Thymus (tissue), 14 donors: ENCODE measurements at places on chromosomes 16 and 17. TPM values are rescaled to one million over a fixed set of nuclear protein-coding genes. Genes with fewer than 3 reads are reported as not detected.

- H3K36me3 ChIP-seq = no peaks in the 10 kb centered on the region
- no peak overlapping the region for H3K27ac ChIP-seq
- no peaks in the 10 kb centered on the region for H3K4me1 ChIP-seq
- H3K4me3 ChIP-seq = no peak overlapping the region
- no peaks in the 10 kb centered on the region for H3K27me3 ChIP-seq
- no peak for DNase-seq
These were observed 191.8 kb downstream of the SNX29 start for GRCh38 chr16:12168074-12169000.

DNA sequence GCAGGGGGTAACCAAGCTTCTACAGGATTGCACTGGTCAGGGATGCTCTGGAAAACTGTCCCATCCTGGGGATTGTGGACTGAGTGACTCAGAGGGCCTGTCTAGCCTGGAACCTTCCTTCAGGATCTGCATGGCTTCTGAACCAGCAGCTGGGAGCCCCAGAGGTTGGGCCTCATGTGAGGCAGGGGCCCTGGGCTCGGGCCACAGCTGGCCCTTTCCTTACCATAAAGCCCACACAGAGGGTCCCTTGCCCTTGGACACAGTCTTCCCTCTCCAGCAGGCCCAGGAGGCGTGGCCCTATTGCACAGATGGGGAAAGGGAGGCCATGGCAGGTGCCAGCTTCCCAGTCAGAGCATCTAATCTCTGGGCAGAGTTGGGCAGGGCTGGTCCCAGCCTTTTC is 30.5 kb downstream of the ADCY7 start:
- H3K4me3 ChIP-seq = no peak overlapping the region
- no peak overlapping the region for H3K27ac ChIP-seq
- no peak for DNase-seq
- no peaks in the 10 kb centered on the region for H3K27me3 ChIP-seq
- peaks cover 66% of the 10 kb centered on the region for H3K36me3 ChIP-seq

DNA sequence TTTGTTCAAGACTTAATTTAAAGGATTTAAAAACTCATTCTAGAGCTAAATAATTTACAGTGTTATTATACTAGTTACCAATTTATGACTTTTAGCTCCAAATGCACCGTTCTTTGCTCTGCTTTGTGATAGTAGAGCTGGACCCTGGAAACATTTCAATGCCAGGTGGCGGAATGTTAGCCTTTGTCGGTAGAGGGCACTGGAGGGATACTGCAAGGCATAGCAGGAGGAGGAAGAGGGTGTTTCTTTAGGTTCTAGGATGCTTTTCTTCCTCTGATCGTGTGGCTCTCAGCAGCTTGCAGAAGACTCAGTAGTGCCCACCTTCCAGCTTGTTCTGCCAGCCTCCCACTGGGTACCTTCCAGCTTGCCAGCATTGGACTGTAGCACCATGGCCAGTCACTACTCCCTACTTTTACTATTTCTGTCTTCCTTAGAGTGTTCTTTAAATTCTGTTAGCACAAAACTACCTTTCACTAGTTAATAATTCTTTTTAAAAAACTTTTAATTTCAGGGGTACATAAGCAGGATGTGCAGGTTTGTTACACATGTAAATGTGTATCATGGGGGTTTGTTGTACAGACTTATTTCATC is 325.3 kb downstream of the UTP18 start:
- H3K4me3 ChIP-seq = no peak overlapping the region
- no peaks in the 10 kb centered on the region for H3K27me3 ChIP-seq
- H3K4me1 ChIP-seq = no peaks in the 10 kb centered on the region
- no peak for DNase-seq
- no peaks in the 10 kb centered on the region for H3K36me3 ChIP-seq
- H3K27ac ChIP-seq = no peak overlapping the region

DNA sequence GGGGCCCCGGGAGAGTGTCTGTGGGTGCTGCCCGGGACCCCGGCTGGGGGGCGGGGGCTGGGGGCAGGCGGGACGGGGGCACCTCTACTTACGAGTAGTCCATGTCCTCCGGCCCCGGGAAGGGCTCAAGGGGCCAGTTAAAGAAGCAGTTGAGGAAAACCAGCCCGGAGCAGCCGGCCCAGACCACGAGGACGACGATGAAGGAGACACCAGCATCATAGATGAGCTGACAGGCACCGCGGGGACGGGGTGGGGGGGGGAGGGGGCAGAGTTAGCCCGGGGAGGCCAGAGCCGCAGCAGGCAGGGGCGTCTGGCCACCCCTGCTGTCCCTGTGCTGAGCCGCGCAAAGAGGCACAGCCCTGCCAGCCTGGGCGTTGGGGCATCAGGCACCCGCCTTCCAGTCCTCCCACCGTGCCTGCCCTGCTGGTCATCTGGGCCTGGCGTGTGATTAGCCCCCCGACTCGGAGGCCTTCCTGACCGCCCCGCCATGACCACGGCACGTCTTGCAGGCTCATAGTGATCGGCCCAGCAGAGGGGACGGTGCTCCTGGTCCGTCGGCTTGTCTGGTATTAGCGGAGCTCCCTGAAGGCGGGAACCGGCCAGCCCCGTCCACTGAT is 29.0 kb upstream of the PITPNA start:
- peaks cover 89% of the 10 kb centered on the region for H3K4me1 ChIP-seq
- H3K4me3 ChIP-seq = no peak overlapping the region
- no peak for DNase-seq
- H3K27me3 ChIP-seq = no peaks in the 10 kb centered on the region

- H3K27ac ChIP-seq = peak overlapping the region; percentile 99
- peaks cover 100% of the 10 kb centered on the region for H3K4me1 ChIP-seq
- peaks cover 4% of the 10 kb centered on the region for H3K36me3 ChIP-seq
- no peak for DNase-seq
- H3K27me3 ChIP-seq = no peaks in the 10 kb centered on the region
- no peak overlapping the region for H3K4me3 ChIP-seq
These were observed 303.8 kb downstream of the SEC14L1 start for GRCh38 chr17:77444628-77444983.

DNA sequence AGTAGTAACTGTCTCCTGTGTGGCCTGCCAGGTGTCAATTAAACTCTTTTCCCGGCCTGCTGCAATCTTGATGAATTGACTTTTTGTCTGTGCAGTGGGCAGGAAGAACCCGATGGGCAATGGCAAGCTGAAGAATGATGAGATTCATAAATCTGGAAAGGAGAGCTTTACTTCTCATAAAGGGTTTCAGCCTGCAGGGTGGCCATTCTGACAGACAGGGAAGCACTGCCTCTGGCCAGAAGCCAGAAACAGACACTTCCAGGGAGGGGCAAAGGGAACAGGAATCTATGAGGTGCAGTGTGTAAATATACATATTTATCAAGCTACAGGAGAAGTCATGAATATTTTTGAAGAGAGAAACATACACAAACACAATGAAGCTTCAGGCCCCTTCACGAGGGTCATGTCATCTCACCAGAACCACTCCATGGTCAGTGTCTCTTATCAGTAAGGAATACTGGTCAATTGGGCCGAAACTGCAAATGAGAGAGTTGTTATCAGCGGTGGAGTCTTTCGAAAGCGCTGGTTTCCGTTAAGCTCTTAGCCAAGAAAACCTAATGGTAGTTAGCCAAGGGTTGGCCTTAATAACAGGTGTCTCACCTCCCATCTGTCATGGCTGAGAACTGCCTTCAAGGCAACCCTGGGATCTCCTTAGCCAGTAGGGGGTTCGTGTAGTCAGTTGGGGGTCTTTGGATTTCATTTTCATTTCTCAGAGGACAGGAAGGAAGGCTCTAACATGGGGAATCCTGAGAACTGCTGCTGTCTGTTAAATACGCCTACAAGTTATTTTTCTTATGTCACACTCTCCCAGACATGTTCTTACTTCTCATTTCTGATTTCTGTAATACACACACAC is 1.2 kb upstream of the NARF start:
- no peaks in the 10 kb centered on the region for H3K27me3 ChIP-seq
- H3K36me3 ChIP-seq = peaks cover 25% of the 10 kb centered on the region
- H3K4me1 ChIP-seq = peaks cover 20% of the 10 kb centered on the region
- H3K27ac ChIP-seq = peak overlapping the region; percentile 100

GRCh38 chr16:54284319-54284930 is 2.2 kb downstream of the IRX3 start:
- no peak for DNase-seq
- no peak overlapping the region for H3K4me3 ChIP-seq
- no peaks in the 10 kb centered on the region for H3K36me3 ChIP-seq
- H3K4me1 ChIP-seq = no peaks in the 10 kb centered on the region

DNA sequence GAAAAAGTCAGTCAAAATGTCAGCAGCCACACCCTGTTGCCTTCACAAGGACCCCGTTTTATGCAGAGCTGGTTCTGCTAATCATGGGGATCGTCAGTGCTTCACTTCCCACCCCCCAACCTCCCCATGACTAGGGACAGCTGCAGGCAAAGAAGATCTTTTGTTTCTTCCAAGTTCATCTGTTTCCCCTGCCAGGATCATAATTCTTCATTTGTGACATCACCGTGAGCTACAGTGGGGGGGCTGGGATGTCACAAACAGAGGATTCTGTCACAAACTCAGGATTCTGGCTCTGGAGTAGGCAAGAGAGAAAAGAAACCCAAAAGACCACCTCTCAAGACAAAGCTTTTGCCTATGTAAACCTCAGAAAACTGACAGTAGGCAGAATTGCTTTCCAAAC is 24.7 kb downstream of the DNAJC7 start:
- peaks cover 73% of the 10 kb centered on the region for H3K36me3 ChIP-seq
- H3K27ac ChIP-seq = no peak overlapping the region
- H3K27me3 ChIP-seq = no peaks in the 10 kb centered on the region

DNA sequence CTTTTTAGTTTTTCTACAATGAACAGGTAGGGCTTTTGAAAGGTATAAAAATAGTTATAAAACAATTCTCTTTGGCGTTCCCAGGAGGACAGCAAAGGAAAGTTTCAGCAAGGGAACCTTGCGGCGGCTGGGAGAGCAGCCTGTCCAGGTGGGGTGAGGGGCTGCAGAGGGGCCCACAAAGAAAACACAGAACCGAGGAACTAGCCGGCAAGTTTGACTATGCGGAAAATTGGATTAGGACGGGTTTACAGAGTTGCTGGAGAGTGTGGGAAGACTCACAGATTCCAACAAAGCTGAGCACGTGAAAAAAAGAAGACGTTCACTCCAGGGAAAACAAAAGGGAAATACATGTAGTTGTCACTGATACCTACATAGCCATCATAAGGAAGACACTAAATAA is 40.2 kb upstream of the METTL16 start:
- no peak for DNase-seq
- H3K36me3 ChIP-seq = no peaks in the 10 kb centered on the region
- H3K27ac ChIP-seq = no peak overlapping the region
- H3K4me1 ChIP-seq = no peaks in the 10 kb centered on the region

NPIPB9 gene
- total RNA-seq = 0.42 TPM

ADGRG1 gene
- 5.1 TPM for total RNA-seq

PSMD12 gene
- total RNA-seq = 14.1 TPM

CBX2 gene
- 12.8 TPM for total RNA-seq

TNFRSF12A gene
- 5.1 TPM for total RNA-seq

TNS4 gene
- 0.19 TPM for total RNA-seq

CORO7 gene
- 21.6 TPM for total RNA-seq

EVPLL gene
- 4.3 TPM for total RNA-seq
